ENCODE measurements at places on chromosomes 13 and 19.

GRCh38 chr19:38648769-38649304 lies 1.4 kb downstream of the ACTN4 start:
- DNase-seq: no peak

DNA sequence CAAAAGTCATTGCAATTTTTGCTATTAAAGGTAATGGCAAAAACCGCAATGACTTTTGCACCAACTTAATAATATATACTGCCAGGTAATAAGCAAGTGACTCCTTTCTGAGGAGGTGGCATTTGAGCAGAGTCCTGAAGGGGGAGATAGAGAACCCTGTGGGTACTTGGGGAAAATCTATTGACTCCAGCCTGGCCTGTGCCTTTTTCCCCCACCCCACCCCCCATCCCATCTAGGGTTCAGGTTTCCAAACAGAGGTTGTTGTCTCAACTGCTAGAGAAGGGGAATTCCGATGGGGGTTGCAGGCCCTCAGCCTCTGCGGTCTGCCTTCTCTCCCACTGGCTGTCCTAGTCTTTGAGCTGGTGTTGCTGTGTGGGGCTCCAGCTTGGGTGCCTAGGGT lies 11.5 kb downstream of the S1PR2 start:
- peak; percentile 36 for DNase-seq

DNA sequence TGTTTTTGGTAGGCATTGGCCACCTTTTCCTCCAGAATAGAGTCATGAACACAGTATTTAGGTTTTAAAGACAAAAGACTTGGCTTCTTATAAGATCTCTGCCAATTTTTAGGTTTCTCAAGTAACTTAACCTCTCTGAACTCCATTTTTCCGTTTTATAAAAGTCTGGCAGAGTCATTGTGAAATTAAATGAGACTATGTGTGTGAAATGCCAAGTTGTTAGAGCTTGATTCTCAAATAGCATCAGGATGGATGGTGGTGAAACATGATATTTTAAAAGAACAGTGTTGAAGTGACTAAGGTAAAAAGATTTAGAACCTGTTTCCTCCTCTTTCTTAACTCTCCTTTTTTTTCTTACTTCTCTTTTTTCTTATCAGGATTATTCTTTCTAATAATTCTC lies 617.7 kb upstream of the SLITRK1 start:
- no peak for DNase-seq

DNA sequence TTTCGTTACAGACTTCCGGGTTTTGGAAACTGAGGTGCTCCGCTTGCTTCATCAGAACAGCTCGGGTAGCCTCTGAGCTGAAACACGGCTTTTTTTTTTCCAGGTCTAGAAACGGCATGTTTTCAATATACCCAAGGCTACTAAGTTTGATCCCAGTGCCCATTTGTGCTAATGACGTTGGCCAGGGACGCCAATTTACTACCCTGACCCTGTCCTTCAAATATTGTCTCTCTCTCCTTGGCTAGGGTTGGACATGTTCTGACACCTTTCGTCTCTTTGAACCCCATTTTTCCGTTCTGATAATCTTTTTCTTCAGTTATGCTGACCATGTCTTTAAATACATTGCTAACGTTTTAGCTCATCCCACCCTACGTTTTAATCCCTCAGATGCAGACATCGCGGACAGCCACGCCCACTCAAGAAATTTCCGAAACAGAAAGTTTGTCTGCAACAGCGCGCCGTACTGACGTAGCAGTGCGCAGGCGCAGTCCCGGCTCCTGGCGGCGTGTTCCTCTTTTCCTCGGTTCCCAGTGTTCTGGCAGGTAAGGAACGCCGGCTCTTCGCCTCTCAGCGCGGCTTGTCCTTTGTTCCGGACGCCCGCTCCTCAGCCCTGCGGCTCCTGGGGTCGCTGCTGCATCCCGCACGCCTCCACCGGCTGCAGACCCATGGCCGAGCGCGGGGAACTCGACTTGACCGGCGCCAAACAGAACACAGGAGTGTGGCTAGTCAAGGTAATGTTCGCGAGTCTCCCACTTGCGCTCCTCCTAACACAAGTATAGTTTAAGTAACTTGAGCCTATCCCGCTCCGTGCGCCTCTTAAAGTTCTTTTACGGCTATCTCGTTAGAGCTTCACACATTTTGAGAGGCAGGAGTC lies at the start of gene GTF2F2:
TSS of gene GTF2F2 (plus strand) at position 520 of the 874 bp plus-strand sequence. CDS start at position 666, 146 bp downstream.
- DNase-seq: peak; percentile 91

DNA sequence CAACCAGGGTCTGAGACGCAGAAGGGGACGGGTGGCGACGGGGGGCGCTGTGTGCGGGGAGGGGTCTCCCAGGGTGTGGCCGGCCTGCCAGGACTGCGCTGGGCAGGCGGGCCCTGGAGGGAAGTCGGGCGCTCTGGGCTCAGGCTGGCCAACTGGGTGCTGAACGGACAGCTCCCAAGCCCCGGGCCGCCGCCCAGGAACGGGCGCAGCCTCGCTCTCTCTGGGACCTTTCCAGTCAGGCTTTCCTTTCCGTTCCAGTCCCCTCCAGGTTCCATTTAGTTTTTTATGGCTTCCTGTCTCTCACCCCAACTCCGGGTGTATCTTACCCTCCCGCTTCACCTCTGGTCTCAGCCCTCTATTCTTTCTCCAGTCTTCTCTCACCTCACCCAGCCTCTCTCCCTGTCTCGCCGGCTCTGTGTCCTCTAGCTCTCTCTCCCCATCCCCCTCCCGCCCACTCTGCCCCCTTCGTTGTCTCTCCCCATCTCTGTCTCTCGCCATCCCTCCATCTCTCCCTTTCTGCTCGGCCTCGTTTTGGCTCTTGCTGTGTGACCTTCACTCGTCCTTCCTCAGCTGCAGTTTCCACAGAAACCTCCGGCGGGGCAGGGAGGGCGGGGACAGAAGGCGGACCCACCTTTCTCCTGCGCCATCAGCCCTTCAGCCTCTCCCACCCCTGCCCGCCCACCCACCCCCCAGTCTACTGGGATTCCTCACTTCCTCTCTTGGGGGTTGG lies 3.3 kb upstream of the ATP1A3 start:
- peak; percentile 45 for DNase-seq

DNA sequence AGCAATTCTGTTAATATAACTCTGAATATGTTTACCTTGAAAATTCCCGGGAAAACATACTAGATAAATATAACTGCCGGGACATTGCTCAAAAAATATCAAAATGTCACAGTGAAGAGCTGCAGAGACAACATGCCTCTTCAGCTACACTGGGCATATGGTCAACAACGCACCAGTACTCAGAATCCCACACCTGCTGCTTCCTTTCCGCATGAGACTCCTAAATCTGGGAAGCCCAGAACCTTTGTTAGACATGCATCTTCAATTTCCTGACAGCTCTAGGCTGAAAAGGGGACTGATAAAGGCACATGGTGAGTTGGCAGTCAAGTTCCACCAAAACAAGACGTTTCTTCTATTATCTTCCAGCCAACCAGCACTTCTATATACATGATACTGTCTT lies 53.7 kb downstream of the USP12 start:
- DNase-seq: no peak

DNA sequence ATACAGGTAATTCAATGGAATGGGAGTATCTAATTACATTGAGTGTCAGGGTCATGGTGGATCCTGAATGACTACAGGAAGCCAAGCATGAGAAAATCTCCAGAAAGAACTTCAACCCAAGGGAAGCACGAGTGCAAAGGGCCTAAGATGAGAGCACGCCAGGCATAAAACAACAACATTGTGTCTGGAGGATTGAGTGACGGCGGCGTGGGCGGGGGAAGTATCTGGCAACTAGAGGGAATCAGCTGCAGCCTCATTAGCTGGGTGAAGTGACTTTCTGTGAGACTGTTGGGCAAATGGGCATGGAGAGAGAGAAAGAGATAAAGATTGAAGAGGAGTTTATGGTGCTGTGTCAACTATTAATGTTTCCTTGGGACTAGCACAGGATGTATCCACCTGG lies 194.3 kb downstream of the GPC6 start:
- DNase-seq: no peak

DNA sequence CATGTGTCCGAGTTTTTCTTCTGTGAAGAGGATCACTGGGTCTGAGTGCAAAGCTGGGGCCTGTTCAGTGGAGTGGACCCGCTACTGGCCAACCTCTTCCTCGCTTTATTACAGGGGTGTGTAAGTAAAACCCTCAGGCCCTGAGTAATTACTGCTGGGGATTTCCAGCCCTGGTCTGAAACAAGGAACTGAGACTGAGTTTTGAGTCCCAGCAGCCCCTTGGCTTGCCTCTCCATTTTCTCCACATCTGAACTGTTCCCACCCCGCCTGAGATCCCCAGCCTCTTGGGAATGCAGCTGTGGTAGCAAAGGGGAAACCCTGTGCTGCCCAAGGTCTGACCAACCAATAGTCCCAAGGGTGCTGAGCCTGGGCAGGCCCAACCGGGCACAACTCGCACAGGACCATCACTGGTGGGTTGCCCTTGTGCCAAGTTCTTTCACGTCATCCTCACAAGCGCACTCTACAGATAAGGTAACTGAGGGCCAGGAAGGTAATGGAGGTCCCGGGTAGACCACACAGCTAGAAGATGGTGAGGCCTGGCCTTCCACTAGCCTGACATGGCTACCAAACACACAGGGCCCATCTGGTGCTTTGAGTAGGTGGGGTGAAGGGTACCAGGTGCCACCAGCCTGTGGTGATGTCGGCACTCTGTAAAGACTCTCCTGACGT lies 13.7 kb upstream of the SLC35E1 start:
- peak; percentile 42 for DNase-seq
